ENCODE measurements at places on chromosomes 4 and X. TPM values are rescaled to one million over a fixed set of nuclear protein-coding genes. Genes with fewer than 3 reads are reported as not detected.

- DNase-seq = no peak
- no peak overlapping the region for H3K27ac ChIP-seq
- no peak overlapping the region for H3K4me3 ChIP-seq
Measured at GRCh38 chr4:53990641-53991040, 73.8 kb downstream of the CHIC2 start.

- no peak overlapping the region for H3K4me3 ChIP-seq
- no peak overlapping the region for H3K27ac ChIP-seq
- peaks cover 2% of the 10 kb centered on the region for H3K4me1 ChIP-seq
- H3K27me3 ChIP-seq = no peaks in the 10 kb centered on the region
Measured at GRCh38 chrX:71632923-71633657, 14.8 kb upstream of the CXCR3 start.

- H3K4me3 ChIP-seq = no peak overlapping the region
- no peak overlapping the region for H3K27ac ChIP-seq
- no peaks in the 10 kb centered on the region for H3K27me3 ChIP-seq
Measured at GRCh38 chr4:30245140-30245539, 475.0 kb upstream of the PCDH7 start.

GRCh38 chr4:109040441-109040840 is 262.0 kb downstream of the COL25A1 start:
- DNase-seq = no peak
- H3K27ac ChIP-seq = no peak overlapping the region
- H3K27me3 ChIP-seq = no peaks in the 10 kb centered on the region
- no peaks in the 10 kb centered on the region for H3K36me3 ChIP-seq

DNA sequence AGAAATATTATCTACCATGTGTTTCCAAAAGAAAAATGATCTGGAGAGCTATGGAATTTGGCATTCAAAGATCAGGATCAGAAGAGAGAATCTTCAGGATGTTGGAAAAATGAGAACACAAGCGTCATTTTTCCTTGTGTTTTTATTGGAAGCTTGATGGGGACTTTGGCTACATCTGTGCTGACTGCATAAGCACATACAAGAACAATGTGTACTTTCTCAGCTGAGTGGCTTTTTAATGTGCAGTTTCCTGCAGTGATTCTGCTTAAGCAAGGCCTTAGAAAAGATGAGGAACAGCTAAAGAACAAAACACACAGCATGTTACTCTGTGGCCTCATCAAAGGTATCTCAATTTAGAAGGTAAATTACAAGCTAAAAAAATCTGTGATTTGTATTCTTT is 1039.9 kb downstream of the GLUD2 start:
- no peaks in the 10 kb centered on the region for H3K4me1 ChIP-seq
- DNase-seq = no peak
- no peaks in the 10 kb centered on the region for H3K27me3 ChIP-seq
- no peak overlapping the region for H3K27ac ChIP-seq
- no peak overlapping the region for H3K4me3 ChIP-seq
- H3K36me3 ChIP-seq = no peaks in the 10 kb centered on the region

Gene CENPVL1
- total RNA-seq = not detected
